ENCODE measurements at places on chromosomes 1 and 21.

DNA sequence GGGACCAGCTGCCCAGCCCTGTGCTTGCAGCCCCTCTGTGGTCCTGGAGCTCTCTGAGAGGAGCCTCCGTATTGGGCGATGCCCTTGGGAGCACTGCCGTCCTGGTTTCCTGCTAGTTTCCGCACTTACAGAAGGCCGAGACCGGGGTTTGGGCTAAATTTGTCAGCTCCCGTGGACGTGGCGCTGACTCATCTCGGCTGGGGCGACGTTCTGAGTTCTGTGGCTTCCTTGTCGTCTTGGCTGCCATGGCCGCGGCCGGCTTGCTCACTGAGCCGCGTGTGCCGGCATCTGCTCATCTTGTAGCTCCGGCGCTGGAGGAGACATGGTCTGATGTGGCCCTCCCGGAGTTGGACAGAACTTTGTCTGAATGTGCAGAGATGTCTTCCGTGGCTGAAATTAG lies 64.9 kb downstream of the PCNT start:
- no peak for DNase-seq

DNA sequence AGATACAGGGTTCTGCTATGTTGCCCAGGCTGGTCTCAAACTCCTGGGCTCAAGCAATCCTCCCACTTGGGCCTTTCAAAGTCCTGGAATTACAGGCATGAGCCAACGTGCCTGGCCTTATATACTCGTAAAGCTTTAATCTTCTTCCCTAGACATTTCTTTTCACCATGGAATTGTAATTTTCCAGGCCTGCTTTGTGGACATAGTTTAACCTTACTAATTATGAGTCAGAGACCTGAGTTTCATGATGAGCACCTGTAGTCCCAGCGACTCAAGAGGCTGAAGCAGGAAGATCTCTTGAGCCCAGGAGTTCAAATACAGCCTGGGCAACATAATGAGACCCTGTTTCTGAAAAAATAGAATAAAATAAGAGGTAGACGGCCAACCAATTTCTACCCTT lies 12.3 kb downstream of the PATJ start:
- DNase-seq: no peak

DNA sequence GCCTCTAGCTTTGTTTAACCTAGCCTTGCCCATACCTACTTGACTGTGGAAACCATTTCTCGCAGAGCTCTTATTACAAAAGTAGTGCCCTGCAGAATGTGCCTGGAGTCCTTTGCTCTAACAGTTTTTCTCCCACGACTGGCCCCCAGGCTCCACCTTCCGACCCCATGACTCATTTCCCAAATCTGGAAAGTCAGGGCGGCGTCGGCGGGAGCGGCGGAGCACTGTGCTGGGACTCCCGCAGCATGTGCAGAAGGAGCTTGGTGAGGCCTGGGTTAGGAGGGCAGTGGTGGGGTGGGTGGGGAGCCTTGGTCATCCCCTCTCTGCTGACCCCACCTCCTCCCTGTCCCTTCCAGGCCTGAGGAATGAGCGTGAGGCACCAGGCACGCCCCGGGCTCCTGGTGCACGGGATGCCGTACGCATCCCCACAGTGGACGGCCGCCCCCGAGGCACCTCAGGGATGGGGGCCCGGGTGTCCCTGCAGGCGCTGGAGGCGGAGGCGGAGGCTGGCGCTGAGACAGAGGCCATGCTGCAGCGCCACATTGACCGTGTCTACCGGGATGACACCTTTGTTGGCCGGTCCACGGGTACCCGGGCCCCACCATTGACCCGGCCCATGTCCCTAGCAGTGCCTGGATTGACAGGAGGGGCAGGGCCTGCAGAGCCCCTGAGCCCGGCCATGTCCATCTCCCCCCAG lies 47.5 kb downstream of the YARS1 start:
- no peak for DNase-seq

- DNase-seq: no peak
Measured at GRCh38 chr1:63326106-63326472, 3.7 kb downstream of the FOXD3 start.

GRCh38 chr1:207872621-207873020 lies 38.3 kb downstream of the CD34 start:
- no peak for DNase-seq

DNA sequence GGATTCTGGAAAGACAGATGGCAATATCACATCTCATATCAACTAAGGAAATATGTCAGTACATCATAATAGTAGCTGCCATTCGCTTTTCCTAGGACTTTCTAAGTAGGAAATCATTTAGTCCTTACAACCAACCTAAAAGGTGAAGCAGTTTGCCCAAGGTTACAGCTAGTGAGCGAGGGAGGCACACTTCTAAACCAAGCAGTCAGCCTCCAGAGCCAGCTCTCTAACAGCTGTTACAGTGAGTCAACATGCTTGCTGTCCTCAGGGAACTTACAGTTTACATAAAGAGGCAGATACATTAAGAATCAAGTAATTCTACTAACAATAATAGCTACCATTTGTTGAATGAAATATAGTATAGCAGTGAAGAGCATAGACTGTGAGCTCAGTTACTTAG lies 57.1 kb downstream of the GIPC2 start:
- DNase-seq: no peak

GRCh38 chr1:211939876-211940468 lies 95.4 kb downstream of the INTS7 start:
- DNase-seq: no peak

DNA sequence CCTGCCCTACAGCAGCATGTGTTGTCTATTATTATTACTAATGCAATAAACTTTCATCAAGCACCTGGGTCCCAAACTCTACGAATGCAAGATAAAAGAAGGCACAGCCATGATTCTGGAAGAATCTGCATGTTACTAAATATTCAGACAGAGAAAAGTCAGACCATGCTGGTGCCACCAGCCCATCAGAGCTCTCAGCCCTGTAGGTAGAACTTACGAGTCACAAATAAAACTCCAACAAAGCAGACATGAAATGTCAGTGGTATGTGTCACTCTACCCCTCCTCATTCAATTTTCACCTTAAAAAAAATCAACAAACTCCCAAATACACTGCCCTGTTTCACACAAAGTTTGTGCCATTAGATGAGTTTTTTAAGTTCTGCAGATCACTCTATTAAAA lies 62.4 kb upstream of the TIAM1 start:
- DNase-seq: no peak

GRCh38 chr1:153775458-153776327 lies 486 bp downstream of the SLC27A3 start:
- peak; percentile 51 for DNase-seq

GRCh38 chr1:7893529-7894180 lies 40.8 kb upstream of the UTS2 start:
- no peak for DNase-seq

DNA sequence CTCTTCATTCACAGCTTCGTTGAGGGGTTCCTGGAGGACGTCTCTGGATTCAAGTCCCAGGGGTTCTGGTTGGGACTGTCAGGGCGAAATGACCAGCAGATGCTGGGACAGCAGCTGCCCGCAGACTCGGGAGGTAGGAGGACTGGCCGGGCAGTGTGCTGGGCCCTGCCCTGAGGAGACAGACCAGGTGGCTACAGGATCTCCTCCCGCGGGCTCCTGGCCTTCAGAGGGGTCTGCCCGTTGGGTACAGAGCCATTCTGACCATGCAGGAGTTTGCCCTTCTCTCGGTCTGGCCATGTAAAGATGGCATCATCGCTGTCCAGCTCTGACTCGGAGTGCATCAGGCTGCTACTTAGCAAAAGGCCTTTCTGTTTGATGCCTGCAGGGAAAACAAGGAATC lies 122.5 kb downstream of the KIAA0319L start:
- no peak for DNase-seq

GRCh38 chr1:113048064-113048463 lies 24.9 kb upstream of the LRIG2 start:
- no peak for DNase-seq

DNA sequence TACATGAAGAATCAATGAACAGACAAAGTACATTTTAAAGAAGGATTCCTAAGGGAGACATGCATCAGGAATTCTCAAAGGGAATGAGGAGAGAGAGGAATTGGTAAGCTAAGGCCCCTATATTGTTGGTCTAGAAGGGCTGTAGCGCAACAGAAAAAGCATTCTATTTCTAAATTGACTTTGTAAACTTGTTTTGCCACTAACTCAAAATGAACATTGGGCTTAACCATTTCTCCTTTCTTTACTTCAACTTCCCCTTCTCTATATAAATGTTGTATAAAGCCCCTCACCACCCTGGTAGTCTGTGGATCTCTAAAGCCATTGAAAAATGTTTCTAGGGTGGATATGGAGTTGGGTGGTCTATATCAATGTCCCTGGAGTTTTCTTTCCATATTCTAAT lies 20.4 kb upstream of the OR6N2 start:
- DNase-seq: no peak

- no peak for DNase-seq
Measured at GRCh38 chr1:15296585-15297321, 49.7 kb downstream of the FHAD1 start.

- no peak for DNase-seq
Measured at GRCh38 chr1:201468501-201468843, 516 bp downstream of the PHLDA3 start.

GRCh38 chr1:112508278-112509004 lies at the start of gene WNT2B:
Gene WNT2B, plus strand, starts transcription at chr1:112508965. Its CDS starts 298 bp downstream, at chr1:112509263.
- DNase-seq: peak; percentile 34

DNA sequence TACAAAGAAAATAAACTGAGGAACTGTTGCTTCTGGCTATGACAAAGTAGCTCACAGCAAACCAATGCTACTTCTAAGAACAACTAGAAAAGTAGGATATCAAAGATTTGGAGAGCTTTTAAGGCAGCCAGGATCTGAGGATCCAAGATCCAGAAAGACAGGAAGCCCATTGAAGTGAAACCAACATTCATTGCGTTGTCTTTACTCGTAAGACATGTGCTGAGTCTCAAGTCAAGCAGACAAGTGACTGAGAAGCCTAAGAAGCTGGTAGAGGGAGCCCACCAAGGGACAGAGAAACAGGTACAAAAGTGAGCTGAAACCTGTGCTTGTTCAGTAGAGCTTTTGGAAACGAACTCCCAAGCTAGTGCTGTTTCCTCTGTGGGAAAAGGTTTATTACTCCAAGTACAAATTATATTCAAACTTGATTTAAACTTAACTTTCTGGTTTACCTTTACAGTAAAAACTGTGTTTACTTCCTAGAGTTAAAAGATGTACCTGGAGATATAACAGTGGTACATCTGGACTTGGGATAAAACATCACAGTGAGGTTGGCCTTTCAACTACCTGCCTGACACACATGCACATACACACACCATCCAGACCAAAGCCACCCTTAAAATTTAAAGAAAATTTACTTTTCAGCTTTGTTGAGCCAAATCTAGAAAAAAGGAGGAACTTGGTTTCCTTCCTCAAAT lies 41.2 kb downstream of the NME7 start:
- DNase-seq: no peak

DNA sequence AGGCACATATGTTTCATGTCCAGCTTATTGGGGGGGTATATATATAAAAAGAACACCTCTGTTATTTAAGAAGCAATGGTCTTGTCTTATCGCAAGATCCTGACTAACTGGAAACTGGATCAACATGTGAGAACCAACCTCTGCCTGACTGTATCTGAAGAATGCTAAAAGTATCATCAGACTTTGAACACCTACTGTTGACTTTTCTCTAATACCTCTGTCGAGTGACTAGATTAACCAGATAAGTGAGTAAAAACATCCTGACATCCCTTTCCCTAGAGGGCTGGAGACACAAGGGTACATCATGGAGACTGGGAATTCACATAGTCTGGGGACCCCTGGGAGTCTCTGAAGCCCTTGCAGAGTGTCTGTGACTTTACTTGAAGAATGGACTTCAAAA lies 26.3 kb upstream of the PIGC start:
- no peak for DNase-seq

DNA sequence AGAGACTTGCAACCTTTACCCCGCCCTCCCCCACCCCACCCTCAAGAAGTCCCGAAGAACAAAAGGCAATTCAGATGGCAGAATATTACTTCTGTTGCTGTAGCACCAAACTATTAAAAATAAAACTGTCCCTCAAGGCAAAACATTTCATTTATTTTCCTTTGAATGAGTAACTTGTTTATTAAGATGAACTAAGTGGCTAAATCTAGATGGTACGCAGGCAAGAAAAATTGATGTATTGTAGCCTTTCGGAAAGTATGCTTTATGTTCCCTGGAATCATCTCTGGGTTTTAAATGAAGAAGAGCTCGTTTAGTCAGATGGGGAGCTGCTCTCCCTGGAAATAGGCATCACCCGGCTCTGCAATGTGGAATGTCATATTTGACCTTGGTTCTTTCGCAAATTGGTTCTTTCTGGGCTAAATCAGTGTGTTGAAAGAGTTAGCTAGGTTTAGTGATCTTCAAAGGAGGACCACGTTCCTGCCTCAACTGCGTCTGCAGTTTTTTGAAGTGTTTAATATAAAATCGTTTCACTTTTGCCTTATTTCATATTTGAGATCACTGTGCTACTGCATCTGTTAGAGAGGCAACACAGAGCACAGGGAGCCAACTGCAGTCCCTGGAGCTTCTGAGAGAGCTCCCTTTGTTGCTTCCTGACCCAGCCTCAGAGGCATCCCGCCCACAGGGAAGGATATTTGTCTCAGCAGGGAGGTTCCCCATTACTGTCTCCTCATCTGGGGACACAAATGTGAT lies 61.8 kb downstream of the KIF26B start:
- no peak for DNase-seq

- DNase-seq: no peak
Measured at GRCh38 chr1:223813645-223814044, 32.1 kb downstream of the TP53BP2 start.

- no peak for DNase-seq
Measured at GRCh38 chr21:31725202-31725839, 6.6 kb downstream of the SCAF4 start.

DNA sequence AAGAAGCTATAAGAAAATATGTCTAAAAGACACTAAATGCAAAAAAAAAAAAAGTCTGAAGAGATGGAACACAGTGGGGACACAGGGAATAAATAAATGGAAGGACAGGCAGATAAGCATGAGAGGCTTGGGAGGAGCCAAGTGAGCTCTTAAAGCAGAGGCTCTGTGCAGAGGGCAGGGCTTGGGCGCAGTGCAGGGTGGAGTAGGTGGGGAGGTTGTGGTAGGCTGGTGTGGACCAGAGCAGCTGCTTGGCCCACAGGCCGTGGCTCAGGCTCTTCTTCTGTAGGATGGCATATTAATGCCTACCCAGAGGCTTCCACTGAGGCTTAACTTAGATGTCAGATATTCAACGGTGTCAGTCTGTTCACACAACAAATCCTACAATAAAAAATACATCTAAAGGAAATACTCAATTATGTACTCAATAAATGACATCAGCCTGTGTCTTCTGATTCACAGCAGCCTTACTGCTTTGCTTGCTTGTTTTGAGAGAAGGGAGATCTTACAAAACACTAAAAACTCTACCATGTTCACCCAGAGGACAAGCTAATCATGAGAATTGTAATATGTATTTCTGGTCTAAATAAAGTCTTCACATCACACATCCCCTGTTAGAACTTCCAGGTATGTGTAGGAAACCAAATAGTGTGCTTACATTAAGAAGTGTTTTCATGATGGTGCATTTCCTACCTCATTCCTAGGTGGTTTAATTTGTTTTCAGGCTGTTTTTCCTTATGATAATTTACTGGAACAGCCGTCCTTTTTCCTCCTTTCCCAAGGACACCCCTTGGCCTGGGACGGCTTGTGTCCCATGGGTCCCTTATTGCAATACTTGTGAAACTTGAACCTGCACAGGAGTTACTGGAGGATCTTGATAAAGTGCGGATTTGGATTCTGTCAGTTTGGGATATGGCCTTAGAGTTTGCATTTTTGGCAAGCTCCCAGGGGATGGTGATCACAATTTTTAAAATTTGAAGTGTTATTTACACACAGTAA lies 24.9 kb downstream of the DIP2A start:
- no peak for DNase-seq

Data from T follicular helper cell (primary cell).